ENCODE measurements at places on chromosomes 3 and 15.

- DNase-seq, result no peak
These were observed 9.7 kb downstream of the NCBP2 start for GRCh38 chr3:196932600-196932999.

DNA sequence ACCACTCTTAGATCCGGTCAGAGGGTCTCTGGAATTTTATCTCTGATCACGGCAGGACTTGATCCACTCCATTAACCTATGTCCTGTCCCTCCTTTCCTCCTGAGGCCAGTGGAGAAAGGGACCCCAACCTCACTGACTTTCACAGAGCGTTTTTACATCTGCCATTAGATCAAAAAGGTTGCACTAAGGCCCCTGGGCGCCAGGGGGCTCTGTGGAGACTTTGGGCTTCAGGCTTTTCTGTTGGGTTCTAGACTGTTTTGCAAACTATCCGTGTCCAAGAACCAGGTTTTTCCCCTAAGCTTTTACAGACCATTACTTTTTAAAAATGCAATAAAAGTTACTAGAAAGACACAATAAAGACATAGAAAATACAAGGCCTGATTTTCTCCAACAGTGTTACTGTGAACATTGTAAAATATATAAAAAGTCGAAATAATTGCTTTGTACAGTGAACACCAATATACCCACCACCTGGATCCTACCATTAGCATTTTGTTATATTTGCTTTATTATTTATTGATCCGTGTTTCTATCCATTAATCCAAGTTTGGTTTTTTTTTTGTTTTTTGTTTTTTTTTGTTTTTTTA, 159.7 kb downstream of the POLR2M start:
- DNase-seq, result peak; percentile 48

- DNase-seq, result no peak
These were observed 121.4 kb upstream of the GMNC start for GRCh38 chr3:190983875-190984274.

DNA sequence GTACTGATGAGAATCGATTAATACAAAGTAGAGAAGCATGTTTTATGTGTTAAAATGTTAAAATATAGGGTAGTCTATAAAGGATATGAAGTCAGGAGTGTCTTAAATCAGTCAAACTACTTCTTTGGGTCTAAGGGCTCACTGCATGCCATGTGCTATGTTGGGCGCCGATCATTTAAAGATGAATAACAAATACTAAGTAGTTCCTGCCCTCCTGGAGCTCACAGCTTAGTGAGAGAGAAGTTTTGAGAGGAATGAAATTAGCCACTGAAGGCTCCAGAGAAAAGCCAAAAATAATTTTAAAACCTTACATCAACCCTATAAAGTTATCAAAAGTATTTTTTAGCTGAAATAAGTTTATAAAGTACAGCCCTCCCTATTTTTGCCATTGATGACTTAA, 44.5 kb downstream of the BLM start:
- no peak for DNase-seq

DNA sequence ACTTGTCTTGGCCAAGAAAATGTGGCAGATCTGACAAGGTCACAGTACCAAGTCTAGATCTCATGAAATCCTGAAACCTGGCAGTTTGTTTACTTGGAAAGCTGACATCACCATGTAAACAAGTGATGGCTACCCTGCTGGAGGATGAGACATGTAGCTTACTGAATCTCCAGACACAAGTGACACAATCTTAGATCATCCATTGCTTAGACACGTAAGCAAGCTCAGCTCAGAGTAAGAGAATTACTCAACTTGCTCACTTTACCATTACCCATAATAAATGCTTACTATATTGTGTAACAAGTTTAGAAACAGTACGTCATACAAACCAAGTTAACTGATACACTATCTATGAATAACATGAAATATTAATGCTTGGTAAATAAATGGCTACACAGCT, 263.8 kb downstream of the TBC1D5 start:
- no peak for DNase-seq

DNA sequence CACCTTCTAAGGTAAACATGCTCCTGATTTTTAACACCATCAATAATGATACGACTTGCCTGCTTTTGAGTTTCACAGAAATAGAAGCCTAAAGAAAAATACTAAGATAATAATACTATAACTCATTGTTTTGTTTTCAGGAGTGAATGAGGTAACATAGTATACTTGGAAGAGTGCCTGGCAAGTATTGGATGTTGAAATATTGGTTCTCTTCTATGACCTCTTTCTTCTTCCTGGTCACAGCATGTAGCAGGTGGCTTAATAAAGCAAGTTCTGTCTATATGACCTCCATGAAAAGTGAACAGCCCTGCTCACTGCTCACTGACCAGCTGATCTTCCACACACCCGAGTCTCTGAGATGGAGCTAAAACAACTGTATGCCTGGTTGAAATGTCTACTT, 312.3 kb upstream of the ONECUT1 start:
- no peak for DNase-seq

DNA sequence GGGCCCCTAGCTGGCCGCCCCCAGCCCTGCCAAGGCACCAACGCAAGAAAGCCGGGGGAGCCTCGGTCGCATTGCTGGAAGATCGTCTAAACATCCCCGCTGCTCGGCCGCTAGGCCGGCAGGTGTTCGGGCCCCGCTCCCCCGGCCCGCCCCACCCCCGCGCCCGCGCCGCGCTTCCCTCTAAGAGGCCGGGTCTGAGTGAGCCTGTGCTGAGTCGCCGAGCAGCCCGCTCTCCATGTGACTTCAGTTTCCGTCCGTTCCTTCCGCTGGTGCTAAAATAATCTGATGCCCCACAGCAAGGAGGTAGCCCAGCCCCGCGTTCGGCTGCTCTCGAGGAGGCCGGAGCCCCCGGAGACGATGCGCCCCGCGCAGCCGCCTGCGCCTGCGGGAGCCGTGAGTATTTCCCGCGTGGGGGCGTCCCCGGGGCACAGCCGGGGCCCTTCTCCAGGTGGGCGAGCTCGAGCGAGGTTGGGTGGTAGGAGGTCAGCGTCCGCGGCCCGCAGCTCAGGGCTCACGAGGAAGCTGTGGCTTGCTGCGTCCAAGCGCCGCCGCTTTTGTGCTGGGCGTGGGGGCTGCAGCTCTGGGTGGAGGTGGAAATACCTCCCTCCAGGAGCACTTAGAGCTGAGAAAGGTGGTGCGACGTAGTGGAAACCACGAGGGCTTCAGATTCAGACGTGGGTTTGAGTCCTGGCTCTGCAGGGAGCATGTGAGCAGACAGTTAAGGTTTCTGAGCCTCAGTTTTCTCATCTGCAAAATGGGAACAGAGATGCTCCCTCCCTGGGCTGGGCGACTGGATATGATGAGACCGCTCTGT, at the start of gene NRROS:
Gene NRROS (plus strand): TSS at position 212 of the 814 bp plus-strand sequence. CDS start 14,846 bp downstream, outside the sequence.
- DNase-seq, result peak; percentile 68

DNA sequence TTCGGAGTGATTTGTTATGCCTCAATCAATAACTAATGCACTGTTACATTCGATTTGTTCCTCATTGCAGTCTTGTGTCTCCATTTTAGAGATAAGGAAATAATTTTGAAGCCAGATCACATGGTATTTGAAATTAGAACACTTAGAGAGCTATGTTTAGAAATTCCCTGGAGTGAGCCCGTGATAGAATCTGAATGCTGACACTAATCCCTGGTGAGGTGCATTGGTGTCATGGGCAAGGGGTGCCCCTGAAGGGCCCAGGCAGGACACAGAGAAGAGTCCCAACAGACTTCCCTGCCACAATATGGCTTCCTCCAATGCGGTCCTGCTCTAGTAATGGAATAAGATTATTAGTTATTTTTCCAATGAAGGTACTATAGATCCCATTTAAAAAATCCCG, 223.0 kb downstream of the NR2F2 start:
- no peak for DNase-seq

DNA sequence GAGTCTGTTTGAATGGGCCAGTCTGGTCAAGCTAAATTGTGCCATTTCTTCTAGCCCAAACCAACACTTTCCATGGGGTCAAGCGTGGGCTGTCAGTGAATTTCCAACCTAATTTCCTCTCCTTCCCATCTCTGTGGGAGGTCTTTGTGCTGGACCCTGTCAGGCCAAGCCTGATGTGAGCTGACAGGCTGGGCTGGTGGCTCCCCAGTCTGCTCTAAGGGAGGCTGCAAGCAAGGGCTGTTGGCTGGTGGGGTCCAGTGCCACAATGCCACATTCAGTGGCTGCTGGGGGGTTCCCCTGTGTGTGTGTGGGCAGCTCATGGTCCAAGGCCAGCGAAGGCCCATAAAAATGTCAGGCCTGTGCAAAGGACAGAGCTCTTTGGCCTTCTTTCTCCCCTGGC, 216.1 kb downstream of the OPA1 start:
- no peak for DNase-seq

DNA sequence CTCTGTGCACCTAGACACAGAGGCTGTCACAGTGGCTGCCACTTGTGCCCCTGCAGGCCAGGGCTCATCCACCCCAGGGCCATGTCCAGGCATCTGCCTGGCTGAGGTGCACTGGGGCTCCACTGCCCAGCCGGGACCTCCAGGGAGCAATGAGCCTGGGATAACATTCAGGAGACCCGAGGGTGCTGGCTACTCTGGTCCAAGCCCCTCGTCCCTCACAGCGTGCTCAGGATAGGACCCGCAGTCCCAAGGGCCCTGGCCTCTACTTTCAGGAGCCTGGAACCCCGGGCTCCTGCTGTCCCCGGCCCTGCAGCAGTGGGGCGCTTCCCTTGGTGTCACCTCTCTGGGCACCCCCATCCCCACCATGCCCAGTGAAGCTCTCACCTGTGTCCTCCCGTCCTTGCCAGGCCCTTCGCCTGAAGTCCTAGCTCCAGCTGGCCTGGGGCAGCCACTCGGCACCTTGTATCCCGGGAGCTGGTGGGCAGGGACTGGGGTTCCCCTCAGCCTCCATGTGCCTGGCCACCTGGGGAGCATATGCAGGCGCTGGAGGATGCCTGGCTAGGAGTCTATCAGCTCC, 157.8 kb downstream of the NSMCE3 start:
- no peak for DNase-seq

DNA sequence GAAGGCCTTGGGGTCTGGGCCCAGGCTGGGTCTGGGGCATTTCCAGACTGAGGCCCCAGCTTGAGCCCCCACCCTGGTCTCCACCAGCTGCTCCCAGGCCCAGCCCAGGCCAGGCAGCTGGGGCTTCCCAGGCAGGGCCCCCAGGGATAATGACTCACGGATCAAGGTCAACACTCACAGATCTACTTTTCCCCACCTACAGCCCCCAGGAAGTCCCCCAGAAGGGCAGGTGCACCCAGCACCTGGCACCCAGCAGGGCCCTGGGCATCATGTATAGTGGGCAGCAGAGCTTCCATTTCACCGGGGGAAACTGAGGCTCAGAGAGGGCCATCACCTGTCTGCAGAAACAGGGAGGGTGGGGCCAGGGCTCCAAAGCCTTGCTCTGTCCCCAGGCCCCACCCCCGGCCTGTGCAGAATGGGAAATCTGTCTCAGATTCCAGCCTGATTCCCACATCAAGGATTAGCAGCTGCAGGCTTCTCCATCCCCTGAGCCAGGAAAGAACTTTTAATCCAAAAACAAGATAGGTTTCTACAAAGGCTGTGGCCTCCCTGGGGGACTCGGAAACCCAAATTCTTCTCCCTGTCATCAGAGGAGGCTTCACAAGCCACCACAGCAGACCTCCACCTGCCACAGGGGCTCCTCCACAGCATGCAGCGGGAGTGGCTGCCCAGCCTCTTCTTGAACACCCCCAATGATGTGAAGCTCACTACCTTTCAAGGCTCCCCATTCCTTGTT, 49.8 kb downstream of the IQSEC1 start:
- DNase-seq, result no peak

GRCh38 chr15:57463360-57463759, 87.1 kb downstream of the CGNL1 start:
- DNase-seq, result no peak

DNA sequence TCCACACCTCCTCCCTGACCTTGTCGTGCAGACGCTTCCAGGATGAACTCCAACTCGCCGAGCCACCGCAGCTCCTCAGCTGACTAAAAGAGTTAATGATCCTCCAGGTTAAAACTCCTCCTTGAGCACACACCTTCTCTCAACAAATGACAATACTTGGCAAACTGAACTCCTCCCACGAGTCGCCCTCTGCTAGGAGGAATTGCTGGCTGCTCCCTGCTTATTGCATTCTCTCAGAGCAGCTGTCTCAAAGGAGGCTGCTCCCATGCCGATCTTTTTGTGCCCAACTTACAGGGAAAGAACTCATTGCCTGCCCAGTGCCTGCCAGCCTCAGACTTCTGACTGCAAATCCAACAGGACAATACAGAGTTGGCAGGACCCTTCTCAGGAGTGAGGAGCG, at the start of gene ATP13A4:
Gene ATP13A4 (minus strand): TSS at position 85 of the 400 bp plus-strand sequence. CDS start 96 bp downstream, outside the sequence.
- no peak for DNase-seq

GRCh38 chr3:8573342-8573926, 71.2 kb downstream of the SSUH2 start:
- no peak for DNase-seq

DNA sequence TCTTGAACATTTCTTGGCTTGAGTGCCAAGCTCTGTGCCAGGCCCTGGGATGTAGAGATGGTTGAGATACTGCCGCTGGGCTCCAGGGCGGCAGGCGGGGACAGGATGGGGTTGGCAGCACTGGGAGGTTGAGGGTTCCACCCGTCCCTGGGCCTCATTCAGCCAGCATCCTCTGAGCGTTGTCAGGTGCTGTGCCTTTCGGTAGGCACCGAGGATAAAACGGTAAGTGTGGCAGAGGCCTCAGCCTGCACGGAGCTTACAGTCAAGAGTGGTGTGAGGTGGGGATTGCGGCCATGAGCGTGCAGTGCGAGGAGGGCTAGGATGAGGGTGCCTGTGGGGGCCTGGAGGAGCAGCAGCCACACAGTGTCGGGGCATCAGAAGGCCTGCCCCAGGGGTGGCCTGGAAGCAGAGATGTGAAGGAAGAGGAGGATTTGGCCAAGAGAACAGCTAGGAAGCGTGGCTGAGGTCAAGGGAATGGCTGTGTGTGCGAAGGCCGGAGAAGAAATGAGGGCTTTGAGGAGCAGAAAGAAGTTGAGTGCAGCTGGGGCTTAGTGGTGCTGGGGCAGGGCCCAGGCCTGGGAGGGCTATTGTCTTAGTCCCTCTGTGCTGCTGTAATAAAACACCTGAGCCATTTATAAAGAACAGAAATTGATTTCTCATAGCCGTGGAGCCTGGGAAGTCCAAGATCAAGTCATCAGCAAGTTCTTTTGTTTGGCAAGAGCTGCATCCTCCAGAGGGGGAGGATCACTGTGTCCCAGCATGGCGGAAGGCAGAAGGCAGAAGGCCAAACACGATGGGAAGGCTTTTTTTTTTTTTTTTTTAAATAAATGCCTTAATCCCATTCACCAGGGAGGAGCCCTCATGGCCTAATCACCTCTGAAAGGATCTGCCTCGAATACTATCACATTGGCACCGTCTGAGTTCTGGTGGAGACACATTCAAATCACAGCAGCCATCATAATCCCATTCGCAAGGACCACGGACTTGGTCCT, 22.7 kb downstream of the CORO2B start:
- no peak for DNase-seq

- DNase-seq, result peak; percentile 67
These were observed 48.1 kb downstream of the AMOTL2 start for GRCh38 chr3:134326126-134326525.
